Upper lobe of left lung (tissue), 6 donors: ENCODE measurements at places on chromosomes 5 and 9. TPM values are rescaled to one million over a fixed set of nuclear protein-coding genes. Genes with fewer than 3 reads are reported as not detected.
A peak's percentile ranks its signal among the peaks of the same experiment; 100 is the strongest.

DNA sequence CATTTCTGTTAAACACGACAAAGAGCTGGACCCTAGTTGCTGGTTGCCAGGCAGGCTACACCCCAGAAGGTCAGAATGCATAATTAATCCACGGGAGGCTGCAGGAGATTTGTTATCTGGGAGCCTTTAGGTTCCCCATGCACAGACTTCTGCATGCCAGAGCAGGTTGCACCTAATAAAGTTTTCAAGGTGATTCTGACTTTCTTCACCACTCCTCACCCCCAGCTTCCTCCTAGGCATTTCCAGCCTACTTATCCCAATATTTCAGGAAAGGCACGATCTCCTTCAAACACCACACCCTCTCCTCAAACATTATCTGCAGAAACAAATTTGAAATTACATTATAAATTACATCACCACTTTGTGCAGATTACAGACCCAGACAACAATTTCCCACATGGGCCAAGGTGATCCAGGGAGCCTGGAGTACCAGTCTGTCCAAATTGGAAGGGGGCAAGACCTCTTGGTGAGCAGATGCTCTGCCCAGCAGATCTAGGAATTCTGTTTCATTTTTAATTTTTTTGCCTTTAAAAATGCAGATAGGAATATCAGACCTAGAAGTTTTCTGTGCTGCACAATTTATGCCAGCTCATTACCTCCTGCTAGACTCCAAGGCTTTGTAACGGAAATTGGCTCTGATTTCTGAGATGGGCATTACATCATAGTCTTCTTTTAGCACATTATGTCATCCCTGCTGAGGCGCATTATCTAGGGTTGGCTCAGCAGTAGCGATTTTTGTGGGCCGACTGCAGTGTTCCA lies 363.4 kb upstream of the SLC30A5 start:
- DNase-seq = no peak

DNA sequence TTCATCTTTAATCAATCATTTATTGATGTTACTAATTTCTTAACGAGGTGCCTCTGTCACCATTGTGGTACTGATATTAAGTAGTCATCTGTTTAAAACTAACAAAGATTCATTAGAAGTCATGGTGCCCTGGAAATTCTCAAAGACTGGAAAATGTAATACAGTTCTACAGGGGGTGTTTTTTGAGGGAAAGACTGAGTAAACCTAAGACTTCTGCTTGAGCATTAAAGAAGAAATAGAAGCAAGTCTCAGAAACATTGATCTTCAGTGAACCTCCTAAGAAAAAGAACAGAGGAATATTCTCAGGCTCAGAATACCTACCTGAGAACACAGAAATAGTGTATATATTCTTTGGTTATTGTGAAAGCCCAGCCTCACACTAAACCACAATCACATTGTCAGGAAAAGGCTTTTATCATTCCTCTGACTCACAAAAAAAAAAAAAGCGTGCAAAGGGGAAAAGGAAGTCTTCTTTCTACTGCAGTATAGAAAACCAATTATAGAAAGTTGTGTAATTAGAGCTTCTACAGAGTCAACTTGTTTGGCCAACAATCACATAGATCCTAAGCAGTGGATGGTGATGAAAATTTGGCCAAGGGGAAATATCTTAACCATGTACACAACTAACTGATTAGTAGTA lies 60.8 kb downstream of the HINT1 start:
- no peak for DNase-seq

- DNase-seq = no peak
Measured at GRCh38 chr5:169006842-169007790, 293.8 kb downstream of the SLIT3 start.

DNA sequence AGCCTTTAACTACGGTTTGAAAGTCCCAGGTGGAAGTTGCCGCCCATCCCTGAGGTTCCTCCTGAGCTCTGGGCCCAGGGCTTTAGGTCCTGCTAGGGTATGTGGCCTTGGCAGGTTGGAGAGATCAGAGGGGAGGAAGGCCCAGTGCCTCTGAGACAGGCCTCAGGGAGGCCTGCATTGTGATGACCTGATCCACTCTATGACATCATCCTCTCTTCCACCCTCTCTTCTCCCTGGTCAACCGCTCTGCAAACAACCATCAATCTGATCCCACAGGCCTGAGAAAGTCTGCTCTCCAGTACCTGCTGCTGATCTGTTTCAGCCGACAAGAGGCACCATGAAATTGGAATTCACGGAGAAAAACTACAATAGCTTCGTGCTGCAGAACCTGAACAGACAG lies at the start of gene CCIN:
Gene CCIN, plus strand, starts transcription at position 223 of the 400 bp plus-strand sequence. Its CDS starts 115 bp downstream, at position 338.
- no peak for DNase-seq

Gene PCDHA1
- not detected for total RNA-seq

- no peak for DNase-seq
Measured at GRCh38 chr5:177963966-177964365, 32.1 kb downstream of the PROP1 start.

DNA sequence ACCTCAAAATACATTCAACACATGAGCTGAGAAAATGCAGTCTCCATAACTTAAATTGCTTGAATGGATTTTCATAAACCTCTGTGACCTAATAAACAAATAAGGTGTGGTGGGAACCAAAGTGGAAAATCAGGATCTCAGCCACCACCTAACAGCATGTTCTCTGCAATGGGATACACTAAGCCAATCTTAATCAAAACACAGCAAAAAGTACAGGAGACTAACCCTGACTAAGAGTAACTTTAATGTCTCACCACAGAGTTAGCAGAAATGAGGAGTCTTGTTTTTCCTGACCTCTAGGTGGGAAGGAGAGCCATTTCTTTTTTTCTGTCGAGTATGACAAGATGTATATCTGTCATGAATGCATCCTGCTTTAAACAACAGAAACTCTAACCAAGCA lies 48.5 kb downstream of the PLK2 start:
- no peak for DNase-seq

DNA sequence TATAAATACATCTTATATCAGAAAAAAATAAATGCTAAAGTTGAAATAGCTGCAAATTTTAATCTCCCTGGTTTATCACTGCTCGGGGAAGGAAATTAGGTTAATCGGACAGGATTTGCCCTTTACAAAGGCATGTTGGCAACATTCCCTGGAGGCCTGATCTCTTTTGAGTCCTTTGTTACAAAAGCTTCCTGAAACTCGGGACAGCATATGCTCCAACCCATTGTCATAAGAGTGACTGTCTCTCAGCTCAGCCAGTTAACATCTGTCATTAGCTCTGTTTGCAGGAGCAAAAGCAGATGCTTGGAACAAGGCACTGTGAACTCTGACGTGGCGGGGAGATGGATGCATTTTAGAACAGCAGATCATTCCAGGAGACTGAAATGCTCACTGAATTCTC lies 80.6 kb downstream of the MYO10 start:
- DNase-seq = no peak

DNA sequence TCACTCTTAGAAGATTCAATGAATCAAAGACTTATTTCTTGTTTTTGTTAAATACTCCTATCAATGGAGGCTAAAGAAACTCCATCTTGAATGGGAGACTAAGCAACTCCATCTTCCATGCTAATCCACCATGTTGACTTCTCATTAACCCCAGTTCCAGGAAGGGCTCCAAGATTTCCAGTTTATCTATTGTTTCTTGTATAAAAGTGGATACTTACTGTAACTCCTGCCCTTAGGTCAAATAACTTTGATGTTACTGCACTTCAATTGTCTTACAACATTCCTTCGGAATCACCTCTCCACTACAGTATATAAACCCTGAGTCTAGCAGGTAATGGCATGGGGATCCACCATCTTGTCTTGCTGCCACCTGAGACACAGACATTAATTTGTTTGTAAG lies 63.0 kb downstream of the PUM3 start:
- no peak for DNase-seq

DNA sequence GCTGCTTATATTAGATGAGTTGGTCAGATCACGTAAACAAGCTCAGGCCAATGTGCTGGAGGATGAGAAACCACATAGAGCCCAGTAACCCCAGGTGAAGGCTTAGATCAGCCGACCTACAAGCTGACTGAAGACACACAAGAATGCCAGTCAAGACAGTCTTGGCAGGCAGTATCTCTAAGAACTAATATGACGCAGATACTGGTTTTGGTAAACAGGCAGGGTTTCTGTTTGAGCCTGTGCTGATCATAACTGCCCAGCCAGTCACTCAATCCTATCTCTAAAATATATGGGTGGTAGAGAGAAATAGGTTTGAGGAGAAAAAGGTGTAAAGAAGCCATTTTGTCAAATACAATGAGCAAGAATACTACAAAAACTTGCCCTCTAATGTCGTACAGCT lies 7.8 kb upstream of the RIGI start:
- DNase-seq = no peak

DNA sequence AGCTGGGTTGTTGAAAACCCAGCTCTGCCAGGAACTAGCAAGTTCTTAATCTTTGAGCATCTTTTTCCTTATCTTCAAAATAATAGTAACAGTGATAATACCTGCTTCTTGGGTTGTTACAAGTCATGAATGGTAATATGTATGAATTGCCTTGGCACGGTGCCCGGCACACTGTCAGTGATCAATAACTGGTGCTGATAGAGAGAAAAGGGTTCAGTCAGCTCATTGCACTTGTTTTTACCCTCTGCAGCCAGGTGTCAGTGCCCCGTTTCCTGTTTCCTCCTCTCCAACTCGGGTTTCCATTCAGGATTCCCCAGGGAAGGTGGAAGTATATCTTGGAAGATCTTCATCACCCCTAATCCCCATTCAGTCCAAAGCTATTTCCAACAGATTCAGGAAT lies 15.8 kb upstream of the NIPAL4 start:
- DNase-seq = no peak

DNA sequence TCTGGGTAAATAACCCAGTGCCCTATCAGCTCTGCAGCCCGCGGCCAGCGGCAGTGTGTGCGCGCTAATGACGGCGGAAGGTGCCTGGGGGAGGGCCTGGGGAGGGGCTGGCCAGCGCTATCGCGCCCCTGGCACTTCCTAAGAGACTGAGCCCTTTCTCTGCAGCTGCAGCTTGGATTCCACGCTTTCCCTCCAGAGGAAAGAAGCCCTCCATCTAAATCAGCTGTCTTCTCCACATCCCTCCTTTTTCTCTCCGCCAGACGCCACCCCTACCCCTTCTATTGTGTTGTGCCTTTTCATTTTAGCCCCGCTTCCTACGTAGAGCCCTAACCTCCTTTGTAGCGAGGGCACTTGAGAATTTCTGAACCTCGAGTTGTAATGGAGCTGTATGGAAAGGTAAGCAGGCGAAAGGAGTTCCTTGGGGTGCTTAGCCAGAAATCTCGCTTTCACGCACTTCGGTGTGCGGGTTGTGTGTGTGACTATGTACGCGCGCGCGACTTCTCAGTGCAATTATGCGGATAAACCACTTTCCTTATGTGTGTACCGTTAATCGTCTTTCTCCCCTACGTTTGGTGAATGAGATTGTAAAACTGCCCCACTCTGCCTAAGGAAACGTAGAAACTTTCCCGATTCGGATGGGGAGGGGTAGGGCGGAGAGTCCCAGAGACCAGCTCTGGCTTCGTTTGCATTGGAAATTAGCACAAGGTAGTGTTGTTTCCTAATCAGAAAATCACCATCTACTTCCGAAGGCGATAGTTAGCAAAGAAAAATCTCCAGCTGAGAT lies 664 bp upstream of the RAB3C start:
- peak; percentile 74 for DNase-seq

Gene RPS23
- 2,149 TPM for total RNA-seq

Gene ATP6V1G1
- 105 TPM for total RNA-seq

Gene WDR41
- 13.9 TPM for total RNA-seq

DNA sequence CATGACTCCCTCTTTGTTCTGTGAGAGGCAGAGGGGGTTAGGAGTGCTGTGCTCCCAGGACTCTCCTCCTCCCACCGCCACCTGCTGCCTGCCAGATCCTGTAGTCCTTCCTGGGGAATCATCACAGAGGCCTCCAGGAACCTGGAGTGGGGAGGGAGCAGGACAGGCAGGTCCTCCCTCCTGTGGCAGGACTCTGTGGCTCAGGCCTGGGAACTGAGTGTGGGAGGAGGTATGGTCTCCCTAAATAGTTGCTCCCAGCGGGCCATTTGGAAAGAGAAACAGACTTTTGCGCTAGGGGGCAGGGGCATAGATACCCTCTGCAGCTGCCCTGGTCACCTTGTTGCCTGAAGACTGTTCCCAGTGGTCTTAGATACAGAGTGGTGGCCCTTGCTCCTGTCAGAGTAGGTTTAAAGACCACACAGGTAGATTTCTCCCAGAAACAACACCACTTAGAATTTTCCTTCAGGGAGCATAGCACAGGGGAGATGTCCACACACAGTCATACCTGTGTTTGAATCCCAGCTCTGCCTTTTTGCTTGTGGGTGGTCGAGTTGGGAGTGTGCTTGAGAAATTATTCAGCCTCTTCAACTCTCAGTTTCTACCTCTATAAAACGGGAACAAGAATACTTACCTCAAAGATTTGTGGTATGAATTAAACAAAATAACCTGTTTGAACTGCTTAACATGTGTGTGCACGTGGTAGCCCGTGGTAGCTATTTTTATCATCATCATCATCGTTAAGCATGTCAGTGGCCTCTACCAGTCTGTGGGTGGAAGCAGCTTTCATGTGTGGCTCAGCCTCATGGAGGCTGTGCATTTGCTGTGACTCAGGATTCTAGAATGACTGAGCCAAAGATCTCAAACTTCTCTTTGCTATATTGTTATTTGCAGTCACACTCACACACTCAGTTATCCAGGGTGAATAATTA lies 55.8 kb downstream of the SLC22A5 start:
- no peak for DNase-seq

DNA sequence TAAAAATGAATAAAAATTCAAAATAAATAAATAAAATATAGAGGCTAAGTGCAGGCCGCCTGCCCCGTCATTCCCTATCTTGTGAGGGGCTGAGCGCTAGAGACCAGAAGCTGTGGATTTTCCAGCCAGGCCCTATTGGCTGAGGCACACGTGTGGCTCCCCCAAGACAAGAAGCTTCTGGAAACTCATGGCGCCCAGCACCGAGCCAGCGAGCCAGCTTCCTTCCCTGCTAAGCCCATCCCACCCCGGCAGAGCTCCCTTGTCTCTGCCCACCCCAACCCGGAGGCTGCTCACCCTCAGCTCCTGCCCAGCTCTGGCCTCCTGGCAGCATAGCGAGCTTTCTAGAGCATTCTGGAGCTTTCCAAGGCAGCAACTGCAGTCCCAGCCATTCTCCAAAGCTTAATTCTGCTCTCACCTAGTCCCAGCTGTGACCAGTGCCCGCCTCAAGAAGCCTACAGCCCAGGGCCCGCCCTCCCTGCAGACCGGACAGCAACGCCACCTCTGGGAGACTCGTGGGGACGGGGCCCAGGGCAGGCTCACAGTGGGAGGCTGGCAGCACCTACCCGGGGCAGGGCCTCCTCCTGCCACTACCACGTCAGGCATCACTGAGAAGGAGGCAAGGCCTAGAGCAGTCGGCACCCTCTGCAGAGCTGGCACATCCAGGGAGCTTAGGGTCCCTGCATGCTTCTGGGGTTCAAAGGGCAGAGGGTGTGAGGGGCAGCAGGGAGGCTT lies 23.2 kb upstream of the TMEM250 start:
- DNase-seq = no peak

- no peak for DNase-seq
Measured at GRCh38 chr5:181149806-181150733, 2.7 kb downstream of the OR2V2 start.

Gene TLX3
- total RNA-seq = not detected
